Stimulated activated naive CD8-positive, alpha-beta T cell treated with anti-CD3 and anti-CD28 coated beads, Interleukin-15, amount 100 ng/mL, for 72 hours (primary cell): ENCODE measurements at places on chromosomes 7 and 10.

GRCh38 chr7:152674860-152675758 is 832 bp downstream of the XRCC2 start:
- DNase-seq: no peak

GRCh38 chr10:79628083-79628482 is 17.3 kb downstream of the SFTPA1 start:
- no peak for DNase-seq

GRCh38 chr7:92882760-92883159 is 46.4 kb upstream of the CDK6 start:
- no peak for DNase-seq

- DNase-seq: no peak
Observed at GRCh38 chr7:111682588-111683340, 120.5 kb upstream of the IMMP2L start.

DNA sequence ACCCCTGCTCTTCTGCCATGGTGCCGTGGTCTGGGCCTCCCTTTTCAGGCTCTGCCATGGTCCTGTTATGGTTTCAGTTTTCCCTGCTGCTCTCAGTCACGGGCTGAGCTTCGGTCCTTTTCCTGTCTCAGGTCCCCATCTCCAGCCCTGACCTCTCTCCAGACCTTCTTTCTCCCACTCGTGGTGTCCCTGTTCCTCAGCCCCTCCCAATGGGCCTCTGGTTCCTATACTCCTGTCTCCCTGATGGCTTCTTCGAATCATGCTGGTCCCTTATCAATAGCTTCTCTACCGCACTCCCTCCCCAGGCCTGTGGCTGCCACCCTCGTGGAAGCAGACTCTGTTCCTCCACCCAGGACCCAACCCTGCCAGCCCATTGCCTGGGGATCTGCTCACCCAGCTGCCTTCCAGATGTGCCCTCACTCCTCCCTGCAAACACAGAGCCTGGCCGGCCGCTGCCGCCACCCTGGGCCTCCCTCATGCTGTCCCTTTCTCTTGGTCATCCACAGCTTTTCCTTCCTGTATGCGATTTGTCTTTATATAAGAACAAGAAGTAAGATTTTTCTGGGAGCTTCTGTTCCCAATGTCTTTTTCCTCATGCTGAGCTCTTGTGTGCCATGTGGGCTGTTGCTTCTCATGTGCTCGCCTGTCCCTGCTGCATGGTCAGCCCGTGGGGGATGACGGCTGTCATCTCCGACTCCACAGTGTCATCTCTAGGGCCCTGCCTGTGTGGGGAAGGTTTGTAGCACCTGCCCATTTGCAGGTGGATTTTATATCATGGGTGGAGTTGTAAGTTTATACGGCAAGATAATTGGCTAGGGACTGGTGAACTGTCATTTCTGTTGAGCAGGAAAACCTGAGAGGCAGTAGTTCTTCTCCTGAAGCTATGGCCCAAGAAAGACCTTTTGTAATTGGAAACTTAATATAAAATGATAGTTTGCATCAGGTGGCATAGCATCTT is 126.7 kb downstream of the NT5C2 start:
- DNase-seq: no peak

- no peak for DNase-seq
Observed at GRCh38 chr7:135168001-135168400, 2.5 kb downstream of the CYREN start.
